ENCODE measurements at places on chromosomes 13 and 19. TPM values are rescaled to one million over a fixed set of nuclear protein-coding genes. Genes with fewer than 3 reads are reported as not detected.

Gene SGCG
- total RNA-seq, result not detected

Gene ANGPTL8
- total RNA-seq, result not detected

Gene CLDND2
- not detected for total RNA-seq

DNA sequence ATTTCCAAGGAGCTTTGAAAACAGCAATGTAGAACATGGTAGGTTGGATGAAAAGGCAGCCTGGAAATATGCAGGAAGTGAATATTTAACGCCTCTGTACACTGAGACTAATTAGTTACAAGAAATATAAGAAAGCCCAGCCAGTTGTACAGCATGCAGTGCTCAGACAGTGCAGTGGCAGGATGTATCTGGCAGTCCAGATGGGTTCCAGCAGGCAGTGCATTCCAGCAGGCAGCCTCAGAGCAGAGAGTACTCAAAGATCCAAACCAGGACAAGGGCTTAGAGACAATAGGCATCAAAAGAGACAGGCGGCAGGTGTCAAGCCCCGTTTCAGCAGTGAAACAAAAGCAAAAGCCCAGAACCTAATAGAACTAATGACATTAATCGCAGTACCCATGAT, 2776.3 kb downstream of the PCDH9 start:
- H3K4me3 ChIP-seq, result no peak overlapping the region
- H3K36me3 ChIP-seq, result no peaks in the 10 kb centered on the region
- no peaks in the 10 kb centered on the region for H3K27me3 ChIP-seq

DNA sequence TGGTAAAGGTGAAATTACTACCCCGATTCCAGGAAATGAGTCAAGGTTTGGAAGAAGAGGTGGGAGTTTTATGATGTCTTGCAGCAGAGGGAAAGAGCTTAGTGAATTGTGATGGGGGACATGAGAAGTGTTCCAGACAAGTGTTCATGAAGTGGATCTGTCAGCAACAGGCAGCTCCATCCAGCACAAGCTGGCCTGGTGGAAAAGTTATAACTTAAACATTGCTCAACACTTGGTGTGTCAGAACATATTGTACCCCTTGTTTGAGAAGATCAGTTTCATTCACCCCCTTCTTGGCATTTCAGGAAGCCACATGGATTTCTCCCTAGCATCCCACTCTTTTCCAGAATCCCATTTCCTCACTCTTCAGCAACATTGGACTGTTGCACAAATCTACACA, 222.0 kb downstream of the B3GLCT start:
- H3K27me3 ChIP-seq, result no peaks in the 10 kb centered on the region
- no peak overlapping the region for H3K4me3 ChIP-seq
- peaks cover 3% of the 10 kb centered on the region for H3K4me1 ChIP-seq
- no peaks in the 10 kb centered on the region for H3K36me3 ChIP-seq
- no peak for DNase-seq

- no peak for DNase-seq
- no peak overlapping the region for H3K27ac ChIP-seq
- no peaks in the 10 kb centered on the region for H3K36me3 ChIP-seq
- H3K4me1 ChIP-seq, result no peaks in the 10 kb centered on the region
- H3K27me3 ChIP-seq, result no peaks in the 10 kb centered on the region
Observed at GRCh38 chr13:87356314-87356713, 314.9 kb upstream of the SLITRK5 start.

DNA sequence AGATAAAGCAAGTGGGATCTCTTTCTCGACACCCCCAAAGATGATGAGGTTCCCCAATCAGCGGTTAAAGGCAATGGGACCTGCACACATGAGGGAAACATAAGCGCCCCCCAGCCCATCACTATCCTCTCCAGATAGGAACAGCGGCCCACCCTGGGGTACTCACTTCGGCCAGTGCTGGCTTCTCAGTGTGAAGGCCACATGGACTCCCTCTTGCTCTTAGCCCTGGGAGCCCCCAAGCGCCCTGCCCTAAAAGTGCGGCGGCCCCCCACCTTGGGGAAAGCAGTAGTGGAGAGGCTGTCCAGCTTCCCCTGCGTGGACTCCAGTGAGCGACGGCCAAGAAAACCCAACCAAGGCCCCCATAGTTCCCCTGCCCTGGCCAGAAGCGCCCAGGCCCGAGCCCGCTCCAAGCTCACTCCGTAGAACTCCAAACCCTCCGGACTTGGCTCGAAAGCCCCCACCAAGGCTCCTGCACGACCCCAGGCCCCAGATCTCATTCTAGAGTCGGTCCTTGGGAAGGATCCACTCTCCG, 1.0 kb downstream of the CACNA1A start:
- DNase-seq, result no peak
- H3K27ac ChIP-seq, result no peak overlapping the region
- no peaks in the 10 kb centered on the region for H3K36me3 ChIP-seq
- H3K27me3 ChIP-seq, result peaks cover 17% of the 10 kb centered on the region

GRCh38 chr13:66446413-66446812, 783.7 kb downstream of the PCDH9 start:
- H3K4me3 ChIP-seq, result no peak overlapping the region
- H3K27me3 ChIP-seq, result no peaks in the 10 kb centered on the region
- H3K36me3 ChIP-seq, result no peaks in the 10 kb centered on the region
- DNase-seq, result no peak

DNA sequence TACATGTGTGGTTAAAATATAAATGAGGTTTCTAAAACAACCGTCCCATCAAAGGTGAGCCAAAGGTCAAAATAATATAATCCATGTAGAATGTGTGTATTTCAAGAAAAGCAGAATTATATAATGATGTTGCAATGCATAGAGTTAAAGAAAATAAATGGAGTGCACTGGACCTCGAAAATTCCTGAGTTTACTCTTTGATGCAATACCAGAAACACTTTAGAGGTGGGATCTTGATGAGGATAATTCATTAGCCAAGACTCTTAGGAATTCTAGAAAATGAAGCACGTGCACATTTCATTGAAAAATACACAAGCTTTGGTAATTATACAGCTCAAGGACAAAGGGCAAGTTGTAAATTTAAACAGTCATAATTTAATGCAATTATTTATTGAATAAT, 508.9 kb upstream of the ARGLU1 start:
- H3K4me3 ChIP-seq, result no peak overlapping the region
- no peaks in the 10 kb centered on the region for H3K4me1 ChIP-seq
- no peaks in the 10 kb centered on the region for H3K27me3 ChIP-seq
- DNase-seq, result no peak
